ENCODE measurements at places on chromosomes 11 and 22.

- DNase-seq, result peak; percentile 16
Measured at GRCh38 chr11:115409691-115410220, 94.5 kb downstream of the CADM1 start.

DNA sequence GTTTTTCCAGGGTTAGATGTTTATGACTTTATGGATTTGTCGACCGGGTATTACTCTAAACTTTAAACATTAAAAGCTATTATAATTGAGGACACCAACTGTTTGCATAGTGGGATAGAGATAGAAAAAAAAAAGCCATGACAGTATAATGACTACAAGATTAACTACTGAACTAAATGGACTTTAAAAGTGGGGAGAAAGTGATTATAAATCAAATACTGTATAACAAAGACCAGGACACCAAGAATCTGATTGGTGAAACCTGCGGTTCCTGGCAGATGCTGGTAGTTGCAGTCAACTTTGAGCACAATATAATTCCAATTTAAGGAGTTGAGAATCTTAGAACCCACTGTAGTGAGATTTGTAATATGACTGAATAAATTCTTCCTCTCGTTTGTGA lies 2.5 kb downstream of the CRKL start:
- no peak for DNase-seq

DNA sequence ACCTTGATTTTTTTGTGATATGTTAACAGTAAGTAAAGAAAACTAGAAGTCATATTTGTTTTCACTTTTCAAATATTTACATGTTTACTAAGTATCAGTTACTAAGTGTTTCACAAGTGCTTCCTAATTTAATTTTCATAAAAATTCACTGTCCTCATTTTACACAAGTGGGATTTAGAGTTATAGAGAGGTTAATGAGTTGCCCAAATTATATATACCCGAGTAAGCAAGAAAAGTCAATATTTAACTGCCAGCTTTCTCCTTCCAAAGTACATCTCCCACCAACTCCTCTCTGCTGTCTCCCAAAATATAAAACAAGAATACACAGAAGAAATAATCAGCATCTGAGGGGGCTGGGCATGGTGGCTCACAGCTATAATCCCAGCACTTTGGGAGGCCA lies 896.7 kb upstream of the ANO3 start:
- DNase-seq, result no peak

DNA sequence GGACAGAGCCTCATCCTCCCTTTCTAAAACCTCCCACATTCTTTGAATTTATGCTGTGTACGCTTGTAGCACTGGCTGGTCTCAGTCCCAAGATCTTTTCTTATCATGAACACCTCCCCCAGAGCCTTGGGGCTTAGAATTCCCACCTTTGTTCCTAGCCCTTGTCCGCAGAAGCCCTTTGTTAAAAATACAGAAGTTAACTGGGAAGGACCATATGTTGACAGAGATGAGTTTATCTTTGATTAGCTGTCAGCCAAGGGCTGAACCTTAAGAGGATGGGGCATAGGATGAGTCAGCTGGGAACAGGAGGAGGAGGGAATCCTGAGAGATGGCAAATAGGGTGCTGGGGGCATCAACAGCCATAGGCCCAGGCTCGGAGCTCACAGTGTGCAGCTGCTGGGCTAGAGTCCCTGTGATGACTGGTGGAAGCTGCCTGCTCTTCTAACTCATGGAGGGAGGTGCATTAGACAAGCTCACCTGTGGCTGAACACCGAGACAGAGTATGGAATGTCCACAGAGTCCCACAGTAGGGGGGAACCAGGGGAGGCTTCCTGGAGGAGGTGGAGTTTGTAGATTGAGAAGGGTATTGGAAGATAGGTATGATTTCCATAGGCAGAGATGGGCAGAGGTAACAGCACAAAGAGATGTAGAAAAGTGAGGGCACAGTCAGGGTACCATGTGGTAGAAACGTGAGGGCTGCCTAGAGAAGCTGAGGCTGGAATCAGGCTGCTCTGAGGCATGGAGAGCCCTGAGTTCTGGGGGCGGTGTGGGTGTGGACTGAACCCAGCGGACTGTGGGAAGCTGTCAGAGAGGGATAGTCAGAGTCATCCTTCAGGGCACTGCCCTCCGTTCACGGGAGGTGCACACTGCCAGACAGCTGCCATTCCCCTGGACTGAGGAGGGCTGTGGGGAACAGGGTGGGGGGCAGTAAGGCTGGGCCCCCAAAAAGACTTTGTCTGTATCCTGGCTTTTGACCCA lies 9.9 kb downstream of the MICAL2 start:
- DNase-seq, result peak; percentile 20

DNA sequence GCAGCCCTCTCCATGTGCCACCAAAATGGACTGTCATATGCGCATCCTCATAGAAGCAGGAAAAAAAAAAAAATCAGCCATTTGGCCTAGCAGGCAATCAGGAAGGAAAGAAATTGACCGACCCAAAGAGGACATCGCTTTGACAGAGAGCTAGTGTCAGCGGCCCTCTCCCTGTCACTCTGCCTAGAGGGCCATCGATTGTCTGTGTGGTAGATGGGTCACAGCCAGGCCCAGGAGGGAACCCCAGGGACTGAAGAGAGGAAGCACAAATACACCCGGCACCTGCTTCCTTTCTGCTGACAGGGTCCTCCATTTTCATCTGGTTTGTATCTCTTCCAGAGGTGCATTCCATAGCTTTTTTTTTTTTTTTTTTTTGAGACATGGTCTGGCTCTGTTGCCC lies 21.8 kb downstream of the VPS37C start:
- no peak for DNase-seq

GRCh38 chr22:38843657-38844314 lies at the start of gene NPTXR:
Gene NPTXR, minus strand, starts transcription at chr22:38844028.
- peak; percentile 89 for DNase-seq

DNA sequence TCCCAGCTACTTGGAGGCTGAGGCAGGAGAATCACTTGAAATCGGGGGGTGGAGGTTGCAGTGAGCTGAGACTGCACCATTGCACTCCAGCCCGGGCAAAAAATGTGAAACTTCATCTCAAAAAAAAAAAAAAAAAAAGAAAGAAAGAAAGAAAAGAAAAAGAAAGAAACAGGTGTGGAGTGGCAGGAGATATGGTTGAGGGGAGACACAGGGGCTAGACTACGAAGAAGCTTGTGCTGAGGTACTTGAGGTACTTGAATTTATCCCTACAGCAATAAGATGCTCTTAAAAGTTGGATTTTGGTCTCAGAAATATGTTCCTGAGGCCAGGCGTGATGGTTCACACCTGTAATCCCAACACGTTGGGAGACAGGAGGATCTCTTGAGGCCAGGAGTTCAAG lies 2.2 kb upstream of the MAJIN start:
- no peak for DNase-seq

All from neural progenitor cell (in vitro differentiated cells).